ENCODE measurements at places on chromosomes 5 and 9.

GRCh38 chr5:52356311-52356918, 431.3 kb upstream of the ITGA1 start:
- peak; percentile 25 for DNase-seq

- DNase-seq = no peak
These were observed 5.9 kb downstream of the GLDC start for GRCh38 chr9:6639622-6640021.

DNA sequence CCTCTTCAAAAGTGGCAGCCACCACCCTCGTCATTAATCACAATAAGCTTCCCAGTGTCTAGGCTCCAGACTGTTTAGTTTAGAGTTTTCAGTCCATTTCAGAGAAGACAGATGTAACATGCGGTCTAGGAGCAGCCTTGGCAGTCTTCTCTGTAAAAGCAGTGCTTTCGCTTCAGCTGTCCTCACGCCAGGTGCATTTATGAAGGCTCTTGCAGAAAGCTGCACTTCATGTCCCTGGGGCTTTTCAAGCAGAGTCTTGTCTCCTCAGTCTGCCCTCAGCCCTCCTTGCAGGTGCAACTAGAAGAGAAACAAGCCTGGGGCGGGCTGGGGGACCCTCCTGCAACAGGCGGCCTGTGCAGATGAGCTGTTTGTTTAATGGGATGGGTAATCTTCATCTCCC, 281.9 kb downstream of the DRD1 start:
- peak; percentile 18 for DNase-seq

GRCh38 chr9:96487949-96488348, 38.0 kb downstream of the HABP4 start:
- DNase-seq = peak; percentile 20

DNA sequence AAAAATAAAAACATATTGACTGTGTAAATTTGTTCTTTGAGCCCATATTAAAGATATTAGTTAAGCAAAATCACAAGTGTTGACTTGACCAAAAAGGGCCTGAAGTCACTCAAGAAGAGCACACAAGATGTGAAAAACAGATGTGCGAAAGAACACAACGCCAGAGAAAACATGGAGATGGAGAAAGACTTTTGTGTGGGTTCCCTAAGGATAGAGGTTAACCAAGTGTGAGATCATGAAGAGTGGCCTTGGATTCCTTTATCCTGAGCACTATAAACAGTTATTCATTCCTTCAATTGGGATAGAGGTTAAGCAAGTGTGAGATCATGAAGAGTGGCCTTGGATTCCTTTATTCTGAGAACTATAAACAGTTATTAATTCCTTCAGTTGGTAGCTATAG, 361.8 kb downstream of the CDH18 start:
- DNase-seq = no peak

DNA sequence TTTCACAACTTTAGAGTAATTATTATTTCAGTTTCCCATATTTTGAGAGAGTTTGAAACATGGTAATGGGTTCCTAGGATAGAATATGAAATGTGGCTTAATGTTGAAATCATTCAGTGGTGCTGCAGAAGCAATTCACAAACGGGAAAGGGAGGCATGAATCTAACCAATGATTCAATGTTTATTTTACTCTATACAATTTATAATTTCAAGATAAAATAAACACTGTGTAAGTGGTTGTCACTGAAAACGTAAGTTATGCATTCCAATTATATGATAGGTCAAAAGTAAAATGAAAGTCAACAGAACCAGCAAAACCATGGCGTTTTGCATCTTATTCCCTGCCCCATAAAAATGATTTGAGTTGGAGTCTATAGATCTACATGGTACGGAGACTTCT, 1207.1 kb upstream of the CDH18 start:
- no peak for DNase-seq

GRCh38 chr9:119500072-119500771, 131.0 kb upstream of the BRINP1 start:
- no peak for DNase-seq

DNA sequence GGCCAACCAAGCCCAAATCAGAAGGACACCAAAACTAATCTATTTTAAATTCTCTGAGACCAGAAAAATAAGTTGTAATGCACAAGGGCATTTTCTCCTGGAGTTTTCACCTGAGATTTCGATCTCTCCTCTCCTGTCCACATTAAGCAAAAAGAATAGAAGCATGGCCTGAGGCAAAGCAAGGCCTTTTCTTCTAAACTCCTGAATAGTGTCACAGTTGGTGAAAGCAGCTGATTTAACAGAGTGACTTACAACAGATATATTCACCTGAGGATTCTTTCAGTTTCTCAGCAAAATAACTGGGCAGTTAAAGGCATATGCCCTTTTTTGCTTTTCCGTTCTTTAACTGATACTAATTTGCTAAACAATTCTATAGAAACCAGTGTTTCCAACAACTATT, 547.7 kb downstream of the EFNA5 start:
- peak; percentile 32 for DNase-seq

DNA sequence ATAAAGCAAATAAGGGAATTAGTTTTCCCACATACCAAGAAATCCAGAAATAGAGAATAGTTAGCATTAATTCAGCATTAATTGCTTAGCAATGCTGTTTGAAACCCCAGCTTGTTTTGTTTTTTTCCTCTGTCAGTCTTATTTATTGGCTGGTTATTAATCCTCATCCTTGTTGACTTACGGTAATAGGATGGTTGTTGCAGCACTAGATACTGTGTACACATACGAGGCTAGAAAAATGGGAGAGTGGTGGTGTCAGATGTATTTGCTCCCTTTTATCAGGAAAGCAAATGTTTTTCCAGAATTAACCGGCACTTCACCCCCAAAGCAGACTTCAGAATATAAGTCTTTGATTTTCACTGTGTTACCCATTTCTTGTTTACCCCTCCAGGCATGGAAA, 60.4 kb downstream of the ERBIN start:
- no peak for DNase-seq

GRCh38 chr9:77952635-77953328, 78.8 kb downstream of the GNAQ start:
- no peak for DNase-seq

DNA sequence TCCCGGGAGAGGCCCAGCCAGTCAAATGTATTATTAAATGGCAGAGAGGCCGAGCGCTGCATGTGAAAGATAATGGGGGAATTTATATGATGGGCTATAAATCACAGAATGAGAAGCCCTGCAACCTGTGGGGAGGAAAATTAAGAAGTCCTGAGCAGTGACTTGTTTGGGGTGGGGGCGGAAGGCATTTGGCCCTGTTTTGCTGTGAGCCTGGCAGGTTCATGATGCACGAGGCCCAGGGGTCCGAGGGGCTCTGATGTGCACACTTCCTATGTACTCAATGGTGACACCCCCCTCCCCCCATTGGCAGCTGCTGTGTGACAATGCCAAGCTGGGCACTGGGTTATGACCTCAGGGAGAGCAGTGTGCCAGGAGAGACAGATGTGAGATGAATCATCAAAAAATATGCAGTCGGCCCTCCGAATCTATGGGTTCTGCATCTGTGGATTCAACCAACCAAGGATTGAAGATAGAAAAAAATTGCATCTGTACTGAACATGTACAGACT, 13.7 kb upstream of the DAB2IP start:
- peak; percentile 70 for DNase-seq

DNA sequence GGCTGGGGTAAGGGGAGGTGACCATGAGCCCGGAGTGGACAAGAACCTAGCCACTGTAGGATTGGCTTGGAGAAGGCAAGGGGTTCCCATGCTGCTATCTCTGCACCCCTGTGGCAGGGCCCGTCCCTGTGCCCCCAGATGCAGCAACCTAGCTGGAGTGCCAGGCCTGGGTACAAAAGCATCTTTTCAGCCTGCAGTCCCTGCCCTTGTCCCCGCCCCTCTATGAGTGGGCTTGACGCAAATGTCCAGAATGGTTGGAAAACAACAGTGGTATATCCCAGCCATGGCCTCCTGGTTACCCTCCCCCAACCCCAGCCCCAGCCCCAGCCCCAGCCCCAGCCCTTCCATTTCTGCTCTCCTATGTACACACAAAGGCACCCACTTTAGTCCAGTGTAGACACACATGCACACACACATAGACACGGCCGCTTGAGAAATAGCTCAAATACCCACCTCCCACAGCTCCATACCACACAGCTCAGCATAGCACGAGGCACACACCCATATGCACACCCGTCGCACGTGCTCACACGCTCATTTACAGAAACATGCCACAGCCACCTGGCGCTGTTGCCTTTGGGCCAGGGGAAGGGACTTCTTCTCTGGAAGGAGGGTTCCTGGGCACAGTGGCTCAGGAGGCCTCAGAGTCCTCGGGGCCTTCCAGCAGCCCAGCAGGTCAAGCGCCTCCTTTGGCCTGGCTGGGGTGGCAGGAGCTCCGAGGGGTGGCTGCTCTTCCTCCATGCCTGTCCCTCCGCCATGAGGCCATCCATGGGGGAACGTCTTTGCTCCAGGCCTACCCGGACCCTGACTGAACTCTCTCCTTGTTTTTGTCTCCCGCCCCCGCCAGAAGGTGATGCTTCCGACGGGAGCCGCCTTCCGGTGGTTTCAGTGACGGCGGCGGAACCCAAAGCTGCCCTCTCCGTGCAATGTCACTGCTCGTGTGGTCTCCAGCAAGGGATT, 34.1 kb downstream of the CXXC5 start:
- no peak for DNase-seq

DNA sequence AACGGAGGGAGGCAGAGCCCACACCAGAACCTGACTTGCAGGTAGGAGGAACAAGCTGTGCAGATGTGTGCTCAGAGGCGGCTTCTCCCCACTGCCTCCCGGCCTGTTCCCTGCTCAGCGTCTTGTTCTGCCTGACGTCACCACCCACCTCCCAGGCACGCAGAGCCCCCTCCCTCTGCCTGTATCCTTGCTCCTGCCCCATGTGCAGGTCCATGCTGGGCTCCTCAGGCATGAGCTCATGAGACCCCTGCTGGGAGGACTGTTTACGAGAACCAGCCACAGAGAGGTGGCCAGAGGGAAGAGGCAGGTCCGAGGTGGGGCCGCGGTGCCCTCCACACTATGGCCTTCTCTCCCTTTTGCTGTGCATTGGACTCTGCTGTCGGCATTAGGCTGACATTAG, 45.5 kb downstream of the SLC6A3 start:
- no peak for DNase-seq

DNA sequence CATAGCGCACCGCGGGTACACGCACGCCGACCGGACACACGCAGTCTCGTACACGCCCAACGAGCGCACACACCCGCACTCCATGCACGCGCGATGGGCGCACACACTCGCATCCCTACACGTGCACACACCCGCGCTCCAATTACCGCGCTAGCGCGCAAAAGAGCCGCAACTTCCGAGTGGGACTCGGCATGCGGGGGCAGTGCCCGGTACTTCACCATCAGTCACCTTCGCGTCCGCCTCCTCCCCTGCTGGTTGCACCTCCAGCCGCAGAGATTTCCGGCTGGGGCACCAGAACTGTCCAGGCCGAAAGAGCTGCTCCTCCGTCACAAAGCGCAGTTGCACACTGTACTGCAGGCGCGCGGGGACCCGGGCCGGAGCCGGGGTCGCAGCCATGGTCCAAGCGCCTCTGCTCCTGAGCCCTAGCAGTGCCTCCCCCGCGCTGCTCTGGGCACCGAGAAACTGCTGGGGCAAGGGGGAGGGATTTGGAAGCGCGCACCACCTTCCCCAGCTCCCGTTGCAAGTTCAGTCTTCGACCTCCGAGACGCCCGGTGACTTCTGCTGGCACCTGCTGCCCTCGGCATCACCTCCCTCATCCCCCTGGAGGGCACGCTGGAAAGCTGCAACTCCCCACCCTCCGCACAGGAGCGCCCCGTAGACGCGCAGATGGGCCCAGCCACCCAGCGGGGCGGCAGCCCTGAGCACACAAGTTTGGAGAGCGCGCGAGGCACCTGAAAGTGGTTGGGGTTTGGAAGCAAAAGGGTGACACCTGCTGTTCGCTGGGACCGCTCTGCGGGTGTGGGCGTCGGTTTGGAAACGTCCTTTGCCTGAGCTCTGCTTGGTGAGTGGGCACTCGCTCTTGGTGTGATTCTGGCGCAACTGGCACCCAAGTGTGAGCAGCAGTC, 337.4 kb upstream of the PUM3 start:
- DNase-seq = peak; percentile 53

DNA sequence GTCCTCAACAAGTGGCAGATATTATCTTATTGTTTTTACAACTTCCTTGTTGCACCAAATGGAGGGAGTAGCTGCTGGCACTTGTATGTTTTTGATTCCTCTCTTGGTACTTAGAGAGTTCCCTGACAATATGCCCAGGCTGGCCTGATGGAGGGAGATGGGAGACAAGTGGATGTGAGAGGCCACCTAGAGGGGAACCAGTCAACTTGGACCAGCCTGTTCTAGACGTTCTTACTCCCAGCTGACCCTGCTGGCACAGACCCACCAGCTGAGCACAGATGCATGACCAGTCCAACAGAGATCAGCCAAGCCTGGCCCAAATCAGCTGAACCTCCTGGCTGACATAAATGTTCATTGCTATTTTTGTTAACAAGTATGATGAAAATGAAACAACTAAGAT, 60.9 kb upstream of the GDNF start:
- peak; percentile 19 for DNase-seq

DNA sequence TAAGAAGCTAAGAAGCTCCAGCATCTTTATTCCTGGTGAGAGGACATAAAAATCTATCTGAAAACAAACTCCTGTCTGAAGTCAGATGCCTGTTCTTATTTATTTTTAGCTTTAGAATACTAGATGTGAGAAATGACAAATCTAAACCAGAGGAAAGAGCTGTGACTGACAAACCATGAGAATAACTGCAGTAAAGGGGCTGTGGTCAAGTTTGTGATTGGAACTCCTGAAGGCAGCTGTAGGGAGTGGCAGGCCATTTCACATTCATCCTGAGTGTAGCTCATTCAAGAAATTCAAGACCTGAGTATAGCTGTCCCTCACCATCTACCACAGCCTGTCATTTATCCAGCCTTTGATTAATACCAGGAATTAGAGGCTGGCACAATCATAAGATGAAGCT, 718.8 kb downstream of the BRINP1 start:
- DNase-seq = no peak

GRCh38 chr5:151293624-151294023, 9.9 kb downstream of the SLC36A3 start:
- DNase-seq = no peak

GRCh38 chr9:114000063-114000454, 78.0 kb downstream of the AMBP start:
- no peak for DNase-seq

DNA sequence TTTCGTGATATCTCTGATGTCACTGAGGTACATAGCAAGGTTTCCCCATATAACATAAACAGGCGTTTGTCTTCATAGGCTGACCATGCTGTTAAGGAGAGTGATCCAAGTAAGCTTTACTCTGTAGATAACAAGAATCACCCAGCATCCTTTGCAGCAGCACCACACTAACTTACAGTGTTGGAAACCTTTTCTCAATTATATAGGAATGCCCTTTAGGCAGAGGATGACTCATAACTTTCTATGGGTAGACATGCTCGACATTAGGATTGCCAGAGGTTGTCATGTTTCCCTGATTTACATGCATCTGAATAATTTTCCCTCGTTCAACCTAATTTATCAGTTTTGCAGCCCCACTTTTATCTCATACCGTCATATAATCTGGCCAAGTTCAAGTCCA, 870.0 kb upstream of the CDH9 start:
- DNase-seq = no peak
